ENCODE measurements at places on chromosomes 16 and 17.

DNA sequence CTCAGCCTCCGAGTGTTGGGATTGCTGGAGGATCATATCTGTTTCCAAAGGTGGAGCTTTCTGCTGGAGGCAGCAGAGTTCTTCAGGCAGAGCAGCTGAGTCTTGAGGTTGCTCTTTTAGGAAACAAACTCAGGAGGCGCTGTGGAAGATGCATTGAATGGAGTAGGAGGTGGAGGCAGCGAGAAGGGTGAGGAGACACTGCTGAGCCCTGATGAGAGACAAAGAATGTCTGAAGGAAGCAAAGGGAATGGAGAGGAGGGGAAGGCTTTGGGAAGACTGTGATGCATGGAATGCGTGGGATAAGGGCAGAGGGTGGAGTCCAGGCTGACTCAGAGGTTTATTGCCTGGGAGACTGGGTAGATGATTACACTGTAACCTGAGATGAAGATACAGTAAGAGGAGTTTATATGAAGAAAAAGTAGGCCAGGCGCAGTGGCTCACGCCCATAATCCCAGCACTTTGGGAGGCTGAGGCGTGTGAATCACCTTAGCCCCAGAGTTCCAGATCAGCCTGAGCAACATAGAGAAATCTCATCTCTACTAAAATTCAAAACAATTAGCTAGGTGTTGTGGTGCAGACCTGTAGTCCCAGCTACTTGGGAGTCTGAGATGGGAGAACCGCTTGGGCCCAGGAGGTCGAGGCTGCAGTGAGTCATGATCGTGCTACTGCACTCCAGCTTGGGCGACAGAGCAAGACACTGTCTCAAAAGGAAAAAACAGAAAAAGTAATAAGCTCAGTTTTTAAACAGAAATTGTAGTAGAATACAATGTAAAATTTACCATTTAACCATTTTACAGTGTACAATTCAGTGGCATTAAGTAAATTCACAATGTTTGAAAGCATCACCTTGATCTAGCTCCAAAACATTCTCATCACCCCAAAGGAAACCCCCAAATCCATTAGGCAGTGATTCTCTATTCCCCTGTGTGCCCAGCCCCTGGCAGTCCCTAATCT is 17.8 kb upstream of the TMEM219 start:
- peak; percentile 95 for DNase-seq

DNA sequence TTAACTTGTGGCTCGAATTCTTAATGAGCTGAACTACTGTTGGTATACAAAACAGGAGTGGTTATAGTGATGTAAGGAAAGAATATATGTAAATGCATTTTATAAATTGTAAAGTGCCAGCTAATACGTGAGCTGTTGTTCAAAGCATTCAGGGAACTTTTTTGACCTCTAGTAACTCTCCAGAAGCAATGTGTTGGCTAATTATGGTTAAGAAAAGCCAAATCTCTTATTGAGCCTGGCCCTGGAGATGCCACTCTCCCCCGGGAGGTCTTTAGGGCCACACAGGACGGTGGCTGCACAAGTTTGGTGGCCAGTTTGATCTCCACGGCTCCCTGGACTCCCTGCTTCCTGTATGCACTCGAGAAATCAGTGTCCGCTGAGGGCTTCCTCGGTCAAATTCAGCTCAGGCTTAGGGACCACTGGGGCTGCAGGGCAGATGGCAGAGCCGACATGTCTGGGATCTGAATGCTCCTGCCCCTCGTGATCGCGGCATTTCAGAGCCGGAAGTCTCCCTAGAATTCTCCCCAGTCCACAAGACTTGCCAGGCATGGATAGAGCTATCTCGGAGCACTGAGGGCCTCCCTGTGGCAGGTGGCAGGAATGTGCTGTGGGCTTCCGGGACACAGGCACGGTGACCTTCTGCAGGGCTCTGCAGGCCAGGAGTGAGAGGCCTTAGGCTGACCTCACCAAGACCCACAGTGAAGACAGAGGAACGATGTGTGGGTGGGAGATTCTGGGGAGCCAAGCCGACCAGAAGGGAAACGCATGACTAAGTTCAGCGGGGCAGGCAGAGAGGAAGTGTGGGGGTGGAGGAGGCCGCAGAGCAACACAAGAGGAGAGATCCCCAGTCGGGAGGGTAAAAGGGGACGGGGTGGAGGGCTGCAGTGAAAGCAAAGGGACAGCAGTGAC is 18.6 kb upstream of the PITPNM3 start:
- no peak for DNase-seq

DNA sequence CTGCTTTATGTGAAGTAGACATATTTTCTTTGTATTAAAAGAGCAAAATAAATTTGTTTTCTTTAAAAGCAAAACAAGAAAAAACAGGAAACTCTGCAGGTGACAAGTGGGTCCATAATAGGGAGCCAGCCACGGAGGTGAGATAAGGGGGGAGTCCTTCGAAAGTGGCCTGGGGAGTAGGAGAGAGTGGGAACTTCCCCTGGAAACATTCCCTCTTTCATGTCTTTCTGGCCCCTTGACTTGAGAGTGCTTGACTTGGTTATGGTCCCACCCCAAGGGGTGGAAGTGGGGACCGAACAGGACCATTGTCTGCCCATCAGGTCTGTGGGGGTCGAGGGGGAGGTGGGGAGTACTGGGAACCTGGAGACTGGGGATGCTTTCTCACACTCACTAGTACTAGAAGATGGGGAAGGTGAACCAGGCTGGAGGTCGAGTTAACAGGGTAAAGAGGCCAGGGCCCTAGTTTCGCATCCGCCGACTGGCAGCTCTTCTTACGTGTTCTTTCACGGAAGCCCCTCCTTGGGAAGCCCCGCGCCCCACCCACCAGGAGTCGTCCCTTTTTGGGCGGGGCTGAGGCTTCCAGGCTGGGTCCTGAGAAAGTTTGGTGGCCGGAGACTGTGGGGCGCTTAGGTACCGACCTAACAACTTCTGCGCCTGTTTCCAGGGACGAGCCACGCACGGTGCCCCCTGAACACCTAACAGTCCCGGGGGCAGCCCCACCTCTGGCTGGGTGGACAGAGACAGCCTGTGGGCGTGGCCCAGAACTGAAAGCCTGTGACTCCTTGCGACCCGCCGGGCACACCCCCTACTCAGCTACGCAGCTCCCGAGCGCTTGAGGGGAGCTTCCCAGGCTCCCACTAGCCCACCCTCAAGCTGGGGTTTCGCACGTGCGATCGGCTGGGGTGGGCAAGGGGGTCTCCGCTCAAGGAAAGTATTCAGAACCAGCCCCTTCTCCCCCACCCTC is 790 bp downstream of the TRADD start:
- no peak for DNase-seq

DNA sequence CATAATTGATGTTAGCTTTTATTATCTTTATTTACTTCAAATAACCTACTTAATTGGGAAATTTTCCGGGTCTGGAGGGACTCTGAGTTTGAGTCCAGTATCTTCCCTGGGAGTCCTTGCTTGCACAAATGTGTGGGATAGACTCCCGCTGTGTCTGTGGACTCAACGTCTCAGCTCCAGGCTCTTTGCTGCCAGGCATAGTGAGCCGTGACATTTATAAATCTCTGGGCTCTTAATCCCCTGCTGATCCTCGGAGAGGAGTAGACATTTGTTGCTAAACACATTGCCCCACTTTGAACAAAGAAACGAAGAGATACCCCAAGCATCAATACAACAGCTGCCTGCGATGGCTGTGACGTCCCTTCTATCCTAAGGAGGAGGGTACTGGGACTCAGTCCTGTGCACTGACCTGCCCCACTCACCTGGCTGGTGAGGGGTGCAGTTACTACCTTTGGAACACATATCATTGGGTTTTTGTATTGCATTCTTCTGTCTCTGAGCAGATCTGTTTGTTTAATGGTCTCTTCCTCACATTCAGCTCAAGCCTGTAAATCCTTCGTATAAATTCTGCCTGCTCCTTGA is 316.9 kb downstream of the HAPSTR1 start:
- no peak for DNase-seq

DNA sequence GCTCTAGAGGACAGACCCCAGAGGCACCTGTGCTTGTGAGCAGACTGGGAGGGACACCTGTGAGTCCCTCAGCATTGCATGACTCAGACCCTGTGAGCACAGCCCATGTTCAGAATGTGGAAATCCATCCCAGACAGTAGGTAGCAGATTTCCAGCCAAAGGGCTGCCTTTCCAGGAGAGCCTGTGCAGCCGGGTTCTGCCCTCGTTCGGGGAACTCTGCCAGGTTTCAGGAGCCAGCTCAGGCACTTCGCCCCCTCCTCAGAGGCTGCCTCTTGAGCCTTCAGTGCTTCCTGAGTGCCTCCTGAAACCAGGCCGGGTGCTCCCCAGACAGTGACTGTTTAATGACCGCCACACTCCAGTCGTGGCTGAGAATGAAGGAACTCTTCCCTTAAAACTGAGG is 23.3 kb upstream of the SDR42E2 start:
- DNase-seq, result no peak

DNA sequence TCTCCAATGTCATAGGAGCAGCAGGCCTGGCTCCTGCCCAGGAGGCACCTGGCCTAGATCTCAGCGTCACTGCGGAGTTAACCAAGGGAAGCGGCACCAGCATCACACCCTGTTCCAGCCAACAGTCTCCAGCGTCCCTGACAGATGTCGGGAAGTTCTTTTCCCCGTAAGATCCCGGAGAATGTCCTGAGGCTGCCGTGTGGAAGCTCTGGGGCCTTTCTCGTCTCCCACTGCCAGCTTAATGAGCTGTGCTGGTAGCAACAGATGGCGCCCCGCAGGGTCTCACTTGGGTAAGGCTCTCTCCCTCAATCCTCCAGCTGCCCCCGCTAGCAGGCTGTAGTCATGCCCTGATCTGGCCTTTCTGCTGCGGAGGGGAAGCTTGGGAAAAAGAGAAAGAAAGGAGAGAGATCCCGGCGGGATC is 57.5 kb downstream of the MARCHF10 start:
- no peak for DNase-seq

DNA sequence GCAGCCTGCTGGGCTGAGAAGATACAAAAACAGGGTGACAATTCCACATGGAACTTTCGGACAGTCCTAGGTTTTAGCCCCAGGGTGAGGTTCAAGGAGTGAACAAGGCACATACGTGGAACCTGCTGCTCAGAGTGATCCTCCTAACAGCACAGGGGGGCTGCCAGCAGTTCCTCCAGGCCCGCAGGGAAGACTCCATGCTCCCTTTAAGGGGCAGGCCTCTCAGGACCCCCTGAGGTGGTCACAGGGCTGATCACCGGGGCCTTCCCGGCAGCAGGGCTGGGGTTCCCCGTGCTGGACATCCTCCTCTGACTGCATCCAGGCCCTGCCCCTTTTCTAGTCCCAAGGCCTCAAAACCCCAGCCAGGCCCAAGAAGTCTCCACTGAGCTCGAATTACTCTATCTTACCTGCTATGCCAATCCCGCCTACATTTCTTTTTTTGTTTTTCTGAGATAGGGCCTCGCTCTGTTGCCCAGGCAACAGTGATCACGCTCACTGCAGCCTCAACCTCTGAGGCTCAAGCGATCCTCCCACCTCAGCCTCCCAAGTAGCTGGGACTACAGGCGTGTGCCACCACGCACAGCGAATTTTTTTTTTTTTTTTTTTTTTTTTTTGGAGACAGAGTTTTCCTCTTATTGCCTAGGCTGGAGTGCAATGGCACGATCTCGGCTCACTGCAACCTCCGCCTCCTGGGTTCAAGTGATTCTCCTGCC is 10.4 kb downstream of the CANT1 start:
- no peak for DNase-seq

DNA sequence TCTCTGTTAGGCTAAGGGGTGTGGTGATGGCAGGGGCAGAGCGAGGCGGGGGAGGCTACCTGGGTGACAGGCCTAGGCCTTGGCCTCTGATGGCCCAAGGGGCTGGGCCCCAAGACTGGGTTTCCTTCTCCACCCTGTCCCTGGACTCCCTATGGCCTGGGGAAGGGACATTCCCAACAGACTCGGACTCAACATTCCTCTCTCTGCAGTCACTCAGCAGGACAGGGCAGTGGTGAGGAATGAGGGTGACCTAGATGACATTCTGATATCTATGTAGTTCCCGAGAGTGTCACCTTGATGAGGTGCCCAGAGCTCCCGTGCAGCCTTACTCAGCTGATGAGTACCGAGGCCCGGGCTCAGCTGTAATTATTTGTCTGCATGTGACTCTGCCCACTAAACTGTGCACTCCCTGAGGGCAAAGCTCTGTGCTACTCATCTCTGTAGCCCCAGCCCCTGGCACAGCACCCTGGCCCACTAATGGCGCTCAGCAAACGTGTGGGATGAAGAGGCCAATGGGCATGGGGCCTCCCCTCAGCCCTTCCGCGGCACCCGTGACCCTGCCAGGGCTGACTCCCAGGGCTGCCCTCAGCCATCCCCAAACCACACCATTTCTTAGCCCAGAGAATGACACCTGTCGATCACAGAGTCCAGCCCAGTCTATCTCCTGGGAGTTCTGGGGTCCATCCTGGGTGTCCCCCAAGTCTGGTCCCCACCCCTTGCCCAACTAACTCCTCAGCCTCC is 2.2 kb downstream of the PLCD3 start:
- DNase-seq, result no peak

- DNase-seq, result no peak
Measured at GRCh38 chr17:37698911-37699255, 46.0 kb downstream of the HNF1B start.

- no peak for DNase-seq
Measured at GRCh38 chr16:6297666-6298410, 1034.8 kb upstream of the RBFOX1 start.

GRCh38 chr17:40895106-40895730 is 10.2 kb upstream of the KRT20 start:
- no peak for DNase-seq

GRCh38 chr17:58136669-58137279 is 11.4 kb upstream of the OR4D1 start:
- DNase-seq, result no peak

DNA sequence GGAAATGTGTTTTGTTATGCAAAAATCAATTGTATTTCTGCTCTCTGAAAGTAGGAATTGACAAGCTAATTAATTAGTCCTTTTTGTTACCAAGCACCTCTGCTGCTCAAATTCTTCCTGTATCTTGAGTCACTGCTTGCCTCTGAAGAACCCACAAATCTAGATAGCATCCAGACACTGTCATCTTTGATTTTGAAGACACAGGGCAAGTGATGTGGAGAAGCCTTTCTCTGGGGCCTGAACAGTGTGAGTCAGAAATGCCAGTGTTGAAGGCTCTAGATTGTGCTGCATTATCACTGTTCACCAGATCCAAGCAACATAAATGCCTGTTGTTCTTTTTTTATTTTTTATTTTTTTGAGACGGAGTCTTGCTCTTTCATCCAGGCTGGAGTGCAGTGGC is 10.9 kb upstream of the ST6GALNAC1 start:
- no peak for DNase-seq

GRCh38 chr17:50893183-50893993 is 27.2 kb upstream of the TOB1 start:
- DNase-seq, result peak; percentile 75

DNA sequence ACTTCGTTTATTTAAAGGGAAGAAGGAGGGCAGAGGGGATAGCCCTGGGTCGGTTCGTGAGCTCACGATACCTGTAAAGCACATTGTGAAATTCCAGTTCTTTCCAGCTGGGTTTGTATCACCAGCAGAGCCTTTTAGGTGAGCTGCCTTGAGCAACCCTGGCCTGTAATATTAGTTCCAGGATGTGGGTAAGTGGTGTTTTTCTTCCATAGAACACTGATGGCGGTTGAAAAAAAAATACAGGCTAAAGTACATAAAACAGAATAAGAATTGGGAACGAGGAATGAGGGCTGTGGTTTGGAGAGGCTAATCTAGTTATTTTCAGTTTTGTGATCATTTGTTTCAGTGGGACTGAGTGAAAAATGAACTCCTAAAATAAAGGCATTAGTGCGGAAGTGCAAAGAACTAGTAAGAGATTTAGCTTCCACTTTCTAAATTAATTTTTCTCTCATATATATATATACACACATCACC is 20.6 kb downstream of the HS3ST3B1 start:
- no peak for DNase-seq

Data from keratinocyte (primary cell).